ENCODE measurements at places on chromosomes 4 and X. TPM values are rescaled to one million over a fixed set of nuclear protein-coding genes. Genes with fewer than 3 reads are reported as not detected.

The BANK1 gene
- total RNA-seq, result 1.5 TPM

The WAS gene
- total RNA-seq, result 19.9 TPM

The CSAG2 gene
- total RNA-seq, result not detected

The OPHN1 gene
- total RNA-seq, result 6.8 TPM

The GAGE2A gene
- not detected for total RNA-seq

The MID1 gene
- total RNA-seq, result 34.7 TPM

The HPSE gene
- total RNA-seq, result 5.0 TPM

The RNF175 gene
- total RNA-seq, result 1.0 TPM

The PAGE2 gene
- not detected for total RNA-seq

The LARP1B gene
- total RNA-seq, result 23.9 TPM

The PRDM5 gene
- total RNA-seq, result 14.0 TPM

The SSX2B gene
- not detected for total RNA-seq

The TRIML2 gene
- total RNA-seq, result not detected

The UCHL1 gene
- total RNA-seq, result 49.2 TPM

The ALB gene
- total RNA-seq, result 1.4 TPM

The PPP4R3C gene
- not detected for total RNA-seq

The KIF4A gene
- 0.36 TPM for total RNA-seq
